Dorsolateral prefrontal cortex (tissue), 122 donors: ENCODE measurements at places on chromosomes 1 and 21.

DNA sequence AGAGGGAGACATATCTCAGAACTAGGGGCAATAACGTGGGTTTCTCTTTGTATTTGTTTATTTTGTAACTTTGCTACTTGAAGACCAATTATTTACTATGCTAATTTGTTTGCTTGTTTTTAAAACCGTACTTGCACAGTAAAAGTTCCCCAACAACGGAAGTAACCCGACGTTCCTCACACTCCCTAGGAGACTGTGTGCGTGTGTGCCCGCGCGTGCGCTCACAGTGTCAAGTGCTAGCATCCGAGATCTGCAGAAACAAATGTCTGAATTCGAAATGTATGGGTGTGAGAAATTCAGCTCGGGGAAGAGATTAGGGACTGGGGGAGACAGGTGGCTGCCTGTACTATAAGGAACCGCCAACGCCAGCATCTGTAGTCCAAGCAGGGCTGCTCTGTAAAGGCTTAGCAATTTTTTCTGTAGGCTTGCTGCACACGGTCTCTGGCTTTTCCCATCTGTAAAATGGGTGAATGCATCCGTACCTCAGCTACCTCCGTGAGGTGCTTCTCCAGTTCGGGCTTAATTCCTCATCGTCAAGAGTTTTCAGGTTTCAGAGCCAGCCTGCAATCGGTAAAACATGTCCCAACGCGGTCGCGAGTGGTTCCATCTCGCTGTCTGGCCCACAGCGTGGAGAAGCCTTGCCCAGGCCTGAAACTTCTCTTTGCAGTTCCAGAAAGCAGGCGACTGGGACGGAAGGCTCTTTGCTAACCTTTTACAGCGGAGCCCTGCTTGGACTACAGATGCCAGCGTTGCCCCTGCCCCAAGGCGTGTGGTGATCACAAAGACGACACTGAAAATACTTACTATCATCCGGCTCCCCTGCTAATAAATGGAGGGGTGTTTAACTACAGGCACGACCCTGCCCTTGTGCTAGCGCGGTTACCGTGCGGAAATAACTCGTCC is 1.3 kb upstream of the OLIG2 start:
- no peak for DNase-seq

DNA sequence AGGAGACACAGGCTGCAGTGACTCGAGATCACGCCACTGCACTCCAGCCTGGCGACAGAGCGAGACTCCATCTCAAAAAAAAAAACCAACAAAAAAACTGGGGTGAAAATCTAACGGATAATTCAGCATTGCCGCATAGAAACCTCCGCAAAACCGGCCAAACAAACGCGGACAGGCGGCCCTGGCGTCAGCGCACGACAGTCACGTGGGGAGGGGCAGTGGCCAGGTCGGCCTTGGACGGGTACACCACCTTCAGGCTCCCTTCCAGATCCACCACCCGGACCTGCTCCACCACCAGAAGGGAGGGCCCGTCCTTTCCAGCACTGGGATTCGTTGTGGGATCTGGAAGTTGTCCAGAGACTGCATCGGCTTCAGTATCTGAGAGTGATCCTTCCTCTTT is 8.4 kb downstream of the SMIM1 start:
- DNase-seq = no peak

GRCh38 chr1:85343213-85343611 is 66.8 kb upstream of the BCL10 start:
- DNase-seq = no peak

DNA sequence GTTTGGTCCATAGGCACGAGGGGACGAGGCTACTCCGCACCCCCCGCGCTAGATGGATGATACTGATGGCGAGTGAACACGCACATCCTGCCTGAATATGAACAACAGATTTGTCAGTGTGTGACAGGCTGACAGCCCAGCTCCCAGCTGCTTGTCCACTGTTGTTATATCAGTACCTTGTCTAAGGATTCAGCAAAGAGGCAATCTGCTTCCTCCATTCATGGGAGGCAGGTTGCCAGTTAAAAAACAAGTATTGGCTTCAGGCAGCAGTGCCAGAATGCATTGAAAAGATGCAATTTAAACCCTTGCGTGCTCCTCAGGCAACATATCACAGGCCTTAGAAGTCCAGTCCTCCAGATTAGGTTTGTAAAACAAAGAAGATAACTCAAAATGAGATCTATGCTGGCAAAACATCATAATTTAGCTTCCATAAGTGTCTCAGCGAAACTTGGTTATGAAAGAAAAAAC is 223.3 kb downstream of the GPATCH2 start:
- no peak for DNase-seq

GRCh38 chr1:109218516-109218915 is 4.8 kb downstream of the SARS1 start:
- no peak for DNase-seq

- DNase-seq = no peak
Observed at GRCh38 chr1:245264226-245264625, 109.4 kb downstream of the KIF26B start.

- DNase-seq = no peak
Observed at GRCh38 chr1:109502364-109502851, 7.1 kb downstream of the AMIGO1 start.

DNA sequence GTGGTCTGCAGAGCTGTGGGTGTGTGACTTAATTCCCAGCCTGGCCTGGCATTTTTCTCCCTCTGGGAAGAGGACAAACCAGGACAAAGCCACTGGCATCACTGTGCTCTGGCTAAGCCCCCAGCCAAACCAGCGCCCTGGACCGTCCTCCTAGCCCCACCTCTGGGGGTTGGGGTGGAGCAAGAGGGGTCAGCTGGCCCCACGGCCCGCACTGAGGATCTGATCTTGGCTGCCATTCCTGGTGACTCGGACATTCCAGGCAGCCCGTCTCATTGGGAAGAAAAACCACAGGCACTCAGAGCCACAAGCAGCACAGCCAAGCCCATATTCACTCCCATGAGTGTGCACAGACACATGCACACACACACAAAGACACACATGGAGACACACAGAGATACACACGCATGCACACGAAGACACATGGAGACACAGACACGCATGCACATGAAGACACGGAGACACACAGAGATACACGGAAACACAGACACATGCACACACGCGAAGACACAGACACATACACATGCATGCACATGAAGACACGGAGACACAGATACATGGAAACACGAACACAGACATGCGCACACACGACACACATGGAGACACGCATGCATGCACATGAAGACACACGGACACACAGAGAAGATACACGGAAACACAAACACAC is 2.3 kb upstream of the MXRA8 start:
- DNase-seq = no peak

DNA sequence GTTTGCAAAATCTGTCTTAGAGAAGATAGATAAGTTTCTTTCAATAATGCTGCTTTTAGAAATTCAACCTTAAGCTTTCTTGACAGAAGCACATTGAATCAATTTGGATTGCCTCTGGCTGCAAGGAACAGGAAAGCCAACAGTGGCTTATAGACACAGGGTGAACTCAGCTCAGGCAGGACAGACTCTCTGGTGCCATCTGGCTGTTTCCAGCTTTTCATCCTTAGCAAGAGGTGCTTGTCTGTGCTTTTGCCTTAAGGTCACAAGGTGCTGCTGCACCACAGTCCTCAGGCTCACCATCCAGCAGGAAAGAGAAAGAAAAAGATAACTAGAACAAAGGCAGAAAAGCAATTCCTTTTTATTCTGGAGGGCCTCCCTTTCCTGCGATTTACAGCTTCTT is 93.7 kb upstream of the ETS2 start:
- DNase-seq = no peak

DNA sequence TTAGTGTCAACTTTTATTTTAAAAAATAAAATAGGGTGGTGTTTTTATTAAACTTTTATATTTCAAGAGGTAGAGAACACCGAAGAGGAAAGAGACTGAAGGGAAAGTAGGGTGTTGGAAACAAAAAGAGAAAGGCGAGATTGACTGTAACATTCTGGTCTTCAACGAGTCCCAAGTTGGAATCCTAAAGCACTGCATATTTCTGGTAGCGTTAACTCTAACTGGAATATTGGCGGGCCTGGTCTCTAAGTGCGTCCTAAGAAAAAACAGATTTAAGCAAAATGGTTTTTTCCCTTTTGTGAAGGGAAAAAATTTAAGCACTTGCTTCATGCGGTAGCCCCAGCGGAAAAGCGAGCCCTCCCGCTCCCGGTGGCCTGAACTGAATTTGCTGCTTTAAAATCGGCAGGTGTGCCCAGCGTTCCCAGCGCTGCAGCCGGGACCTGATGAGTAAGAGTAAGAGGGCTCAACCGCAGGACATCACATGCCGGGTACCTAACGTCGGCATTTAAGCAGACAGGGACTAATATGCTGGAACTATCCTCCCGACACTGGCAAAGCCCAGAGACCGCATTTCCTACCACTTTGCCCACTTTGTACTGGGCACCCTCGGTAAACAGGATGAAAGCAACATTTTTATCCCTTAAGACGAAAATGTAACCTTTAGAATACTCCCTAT is 30.5 kb upstream of the NFIA start:
- no peak for DNase-seq

- no peak for DNase-seq
Observed at GRCh38 chr1:222243902-222244301, 304.0 kb downstream of the HHIPL2 start.

DNA sequence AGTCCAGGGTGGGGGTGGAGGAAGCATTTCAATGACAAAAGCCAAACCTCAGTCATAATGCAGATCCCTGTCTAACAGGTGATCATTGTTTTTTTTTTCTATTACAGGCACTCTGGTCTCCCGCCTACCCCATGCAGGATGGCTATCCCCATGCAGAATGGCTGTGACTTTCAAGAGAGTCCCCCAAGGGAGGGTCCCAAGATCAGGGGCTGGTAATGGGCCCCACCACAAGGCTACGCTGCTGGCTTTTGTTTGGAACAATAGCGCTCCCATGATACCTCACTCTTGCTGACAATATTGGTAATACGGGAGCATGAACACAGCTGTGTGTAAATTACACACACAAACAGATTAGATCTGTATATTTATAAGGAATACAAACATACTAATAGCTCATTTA is 119.4 kb downstream of the SLC45A1 start:
- DNase-seq = no peak

DNA sequence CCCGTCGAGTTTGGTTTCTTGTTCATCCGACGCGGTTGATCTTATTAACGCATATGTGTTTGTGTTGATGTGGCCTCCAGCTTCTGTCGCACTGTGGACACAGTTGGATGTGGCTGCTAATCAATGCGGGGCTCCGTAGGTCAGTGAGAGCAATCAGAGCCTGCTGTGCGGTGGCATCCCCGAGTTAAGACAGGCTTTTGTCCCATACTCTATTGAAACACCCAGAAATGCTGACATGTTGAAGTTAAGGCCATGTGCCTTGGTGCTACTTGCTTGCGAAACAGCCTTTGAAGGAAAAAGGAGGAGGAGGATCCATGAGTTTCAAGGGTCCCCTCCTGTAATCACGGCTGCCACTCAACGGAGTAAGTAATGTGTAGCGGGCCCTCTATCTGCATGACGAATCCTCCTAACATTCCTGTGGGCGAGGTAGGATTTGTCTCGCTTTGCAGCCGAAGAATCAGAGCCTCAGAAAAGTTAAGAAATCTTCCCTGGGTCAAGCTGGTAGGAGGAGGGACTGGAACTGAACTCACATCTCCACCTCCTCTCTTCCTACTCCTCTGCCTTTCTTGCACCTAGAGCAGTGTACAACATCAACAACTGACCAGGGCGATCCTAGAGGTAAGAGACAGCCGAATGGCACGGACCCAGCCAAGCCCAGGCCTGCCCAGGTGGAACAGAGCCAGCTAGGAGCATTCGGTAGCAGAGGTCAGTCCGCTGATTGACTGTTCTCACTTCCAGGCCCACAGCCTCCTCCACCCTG is 19.5 kb downstream of the PDE9A start:
- no peak for DNase-seq

DNA sequence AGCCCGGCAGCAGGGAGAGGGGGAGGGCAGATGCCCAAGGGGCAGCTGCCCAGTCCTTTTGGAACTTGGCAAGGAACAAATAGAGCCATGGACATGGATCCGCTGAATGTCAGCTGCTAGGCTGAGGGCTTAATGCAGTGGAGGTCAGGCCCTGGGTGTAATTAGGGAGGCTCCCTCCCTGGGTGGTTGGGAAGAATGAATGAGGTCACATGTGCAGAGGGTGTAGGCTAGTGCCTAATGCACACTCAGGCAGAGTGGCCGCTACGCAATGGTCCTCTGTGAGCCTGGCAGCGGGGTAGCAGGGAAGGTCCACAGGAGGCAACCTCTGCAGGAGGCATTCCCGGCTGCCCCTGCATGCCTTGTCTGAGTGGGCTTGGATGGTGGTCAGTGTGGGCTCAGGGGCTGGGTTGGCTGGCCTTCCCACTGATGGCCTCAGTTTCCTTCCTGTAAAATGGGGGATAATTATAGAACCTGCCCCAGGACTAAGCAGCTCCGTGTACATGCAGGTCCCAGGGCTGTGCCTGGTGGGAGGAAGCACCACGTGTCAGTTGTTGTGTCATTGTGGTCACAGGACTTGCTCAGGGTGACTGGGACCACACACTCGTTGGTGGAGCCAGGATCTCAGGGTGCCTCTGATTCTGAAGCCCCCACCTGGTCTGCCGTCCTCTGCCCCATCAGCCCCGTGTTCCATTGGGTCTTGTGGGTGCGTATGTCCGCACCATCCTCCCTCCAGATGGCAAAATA is 81.6 kb upstream of the ACTL8 start:
- DNase-seq = no peak

- no peak for DNase-seq
Observed at GRCh38 chr21:29849735-29850176, 90.0 kb downstream of the GRIK1 start.

DNA sequence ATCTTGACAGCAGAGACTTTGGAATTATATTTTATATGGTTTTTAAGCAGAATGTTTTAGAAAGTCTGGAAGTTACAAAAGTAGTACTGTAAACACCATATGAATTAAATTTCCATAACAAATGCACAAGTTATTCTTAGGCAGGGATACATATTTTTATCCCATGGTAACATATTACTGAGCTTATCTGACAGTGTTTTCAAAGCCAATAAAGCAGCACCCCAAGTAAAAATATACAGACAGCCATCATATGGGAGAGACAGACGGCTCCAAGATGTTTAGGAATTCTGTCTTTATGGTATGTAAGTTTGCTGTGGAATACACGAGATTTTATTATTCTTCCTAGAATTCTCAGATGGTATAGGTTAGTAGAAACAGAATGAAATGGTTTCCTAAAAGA is 12.0 kb upstream of the GNG4 start:
- no peak for DNase-seq
